Heart right ventricle (tissue), 16 donors: ENCODE measurements at places on chromosomes 2 and 18.
A peak's percentile ranks its signal among the peaks of the same experiment; 100 is the strongest.

DNA sequence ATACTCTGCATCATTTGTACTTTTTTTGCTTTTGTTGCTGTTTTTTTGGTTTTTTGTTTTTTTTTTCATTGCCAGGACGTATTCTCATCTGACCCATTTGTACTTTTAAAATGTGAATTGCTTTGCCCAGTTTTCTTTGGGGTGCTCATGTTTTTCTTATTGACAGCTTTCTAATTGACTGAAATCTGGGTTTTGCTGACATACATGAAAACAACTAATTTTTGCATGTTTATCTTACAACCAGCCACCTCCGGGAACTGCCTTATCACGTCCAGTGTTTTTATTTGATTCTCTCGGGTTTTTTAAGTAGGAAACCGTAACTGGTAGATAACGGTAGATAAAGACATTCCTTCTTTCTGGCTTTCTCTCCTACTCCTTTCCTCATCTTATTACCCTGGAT, 38.6 kb downstream of the SNORC start:
- no peak for DNase-seq

DNA sequence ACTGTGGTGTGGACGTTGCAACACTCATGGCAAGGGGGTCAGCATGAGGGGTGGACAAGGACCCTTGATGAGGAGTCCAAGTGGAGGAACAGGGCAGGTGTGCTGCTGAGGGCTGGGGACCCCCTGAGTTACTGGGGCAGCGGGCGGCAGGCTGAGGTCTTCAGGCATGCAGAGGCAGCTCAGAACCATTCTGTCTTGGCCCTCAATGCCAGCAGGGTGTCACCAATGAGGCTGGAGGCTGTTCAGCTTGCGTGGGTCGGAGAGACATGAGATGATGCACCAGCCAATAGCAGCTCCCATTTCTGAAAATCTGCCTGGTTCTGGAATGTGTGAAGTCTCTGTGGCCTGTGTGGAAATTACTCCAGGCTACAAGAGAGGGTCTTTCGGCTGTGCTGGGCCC, 105.4 kb downstream of the INHBB start:
- no peak for DNase-seq

DNA sequence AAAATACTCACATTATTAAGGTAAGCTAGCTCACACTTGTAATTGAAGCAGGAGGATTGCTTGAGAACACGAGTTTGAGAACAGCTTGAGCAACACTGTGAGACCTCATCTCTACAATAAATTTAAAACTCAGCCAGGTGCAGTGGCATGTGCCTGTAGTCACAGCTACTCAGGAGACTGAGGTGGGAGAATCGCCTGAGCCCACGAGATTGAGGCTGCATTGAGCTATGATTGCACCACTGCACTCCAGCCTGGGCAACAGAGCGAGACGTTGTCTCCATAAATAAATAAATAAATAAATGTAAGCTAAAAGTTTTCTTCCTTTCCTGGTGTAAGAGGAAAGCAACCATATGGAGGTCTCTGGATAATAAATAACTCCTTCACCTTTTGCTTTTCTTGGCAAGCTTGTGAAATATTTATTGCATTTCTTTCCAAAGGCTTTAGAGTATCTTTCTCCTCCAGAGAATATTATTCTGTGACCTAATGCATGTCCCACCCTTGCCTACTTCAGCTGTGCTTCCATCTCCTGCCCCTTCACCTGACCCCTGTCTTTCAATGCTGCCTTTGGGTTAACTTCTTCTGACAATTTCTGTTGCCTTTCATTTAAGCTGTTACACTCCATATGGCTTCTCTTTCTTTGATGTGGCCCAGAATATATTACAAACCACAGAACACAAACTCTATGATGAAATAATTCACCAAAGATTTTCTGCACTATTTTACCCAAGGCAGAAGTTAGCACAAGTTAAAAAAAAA, 280.7 kb upstream of the RND3 start:
- DNase-seq, result no peak

DNA sequence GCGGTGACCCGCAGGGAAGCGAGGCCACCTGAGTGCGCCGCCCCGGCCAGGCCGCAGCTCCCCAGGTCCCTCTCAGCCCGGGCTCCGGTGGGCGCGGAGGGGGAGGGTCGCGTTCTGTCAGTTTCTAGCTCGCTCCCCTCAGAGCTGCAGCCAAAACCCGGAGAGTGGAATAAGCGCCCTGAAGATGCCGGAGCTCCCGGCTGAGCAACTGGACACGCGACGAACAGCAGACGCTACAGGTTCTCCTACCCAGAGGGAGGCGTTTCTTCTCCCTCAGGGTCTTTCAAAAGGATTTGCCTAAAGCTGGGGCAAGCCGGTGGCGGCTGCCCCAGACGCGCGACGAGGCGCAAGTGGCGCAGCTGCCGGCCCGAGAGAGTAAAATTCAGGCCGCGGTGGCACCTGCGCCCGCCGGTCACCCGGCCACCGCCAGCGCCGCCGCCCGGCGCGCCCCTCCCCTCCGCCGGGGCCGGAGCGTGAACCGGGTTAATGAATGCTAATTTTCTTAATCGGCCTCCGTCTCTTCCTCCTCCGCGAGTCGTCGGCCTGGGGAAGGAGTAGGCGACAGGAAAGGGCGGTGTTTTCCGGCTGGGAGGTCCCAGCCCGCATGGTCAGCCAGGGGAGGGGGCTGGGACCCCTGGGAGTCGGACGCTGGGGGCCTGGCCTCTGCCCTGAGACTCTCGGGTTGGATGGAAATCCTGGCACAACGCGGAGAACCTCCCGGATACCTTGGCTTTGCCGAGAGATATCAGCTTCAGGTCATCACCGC, 845 bp upstream of the CDC42EP3 start:
- peak; percentile 83 for DNase-seq

DNA sequence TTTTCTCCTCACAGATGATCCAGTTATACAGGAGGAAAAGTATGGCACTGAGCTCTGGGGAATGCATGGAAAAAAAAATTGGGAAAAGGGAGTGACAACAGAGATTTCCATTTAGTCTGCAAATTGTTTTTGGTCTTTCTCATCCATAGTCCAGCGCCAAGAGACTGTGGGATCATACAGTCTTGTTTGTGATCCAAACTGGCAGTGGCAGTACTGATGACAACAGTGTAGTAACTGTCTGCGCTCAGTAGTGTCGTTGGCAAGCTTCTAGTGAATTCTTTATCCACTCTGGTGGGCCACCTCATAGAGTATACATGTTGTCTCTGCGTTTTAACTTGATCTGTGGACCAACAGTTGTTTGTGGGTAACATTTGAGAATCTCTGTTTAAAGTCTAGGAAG, 37.9 kb downstream of the GALNT1 start:
- peak; percentile 61 for DNase-seq
